ENCODE measurements at places on chromosomes 13 and 19. TPM values are rescaled to one million over a fixed set of nuclear protein-coding genes. Genes with fewer than 3 reads are reported as not detected.

The BCL3 gene
- total RNA-seq, result 7.0 TPM

The NOVA2 gene
- 6.0 TPM for total RNA-seq

The FCHO1 gene
- total RNA-seq, result 0.38 TPM

The PRX gene
- total RNA-seq, result 1.1 TPM

The ZNF211 gene
- 8.7 TPM for total RNA-seq
